ENCODE measurements at places on chromosomes 4 and X. TPM values are rescaled to one million over a fixed set of nuclear protein-coding genes. Genes with fewer than 3 reads are reported as not detected.
A peak's percentile ranks its signal among the peaks of the same experiment; 100 is the strongest.

The MAGEC2 gene
- not detected for total RNA-seq

The MGAT4D gene
- total RNA-seq, result not detected

The TMEM192 gene
- total RNA-seq, result 16.5 TPM

The C4orf50 gene
- not detected for total RNA-seq

The TMSB15A gene
- total RNA-seq, result 0.20 TPM

The CD99L2 gene
- total RNA-seq, result 11.2 TPM

DNA sequence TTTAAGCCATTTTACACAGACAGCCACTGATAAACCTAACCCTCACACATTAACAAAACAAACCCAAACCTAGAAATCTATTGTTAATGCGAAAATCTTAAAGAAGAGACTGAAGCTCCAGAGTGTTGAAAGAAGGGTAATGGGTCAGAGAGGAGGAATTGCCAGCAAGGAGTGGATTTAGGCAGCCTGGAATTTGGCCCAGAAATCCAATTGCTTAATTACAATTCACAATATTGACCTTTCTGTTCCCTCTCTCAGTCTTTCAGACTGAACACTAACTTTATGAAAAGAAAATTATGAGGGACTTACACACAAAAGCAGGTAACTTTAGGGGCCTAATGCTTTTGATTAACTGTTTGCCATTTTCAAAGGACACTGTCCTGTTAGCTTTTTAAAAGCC lies 185.2 kb upstream of the GPC4 start:
- DNase-seq, result no peak

- DNase-seq, result no peak
Observed at GRCh38 chr4:130028552-130028951, 932.6 kb downstream of the C4orf33 start.

GRCh38 chr4:8110071-8110986 lies 48.3 kb downstream of the ABLIM2 start:
- DNase-seq, result peak; percentile 95

GRCh38 chr4:20617678-20618396 lies 82.4 kb upstream of the PACRGL start:
- DNase-seq, result no peak

GRCh38 chr4:33746979-33747378 lies 2497.3 kb downstream of the ARAP2 start:
- no peak for DNase-seq

- DNase-seq, result no peak
Observed at GRCh38 chr4:109410776-109411175, 22.8 kb upstream of the SEC24B start.

GRCh38 chrX:148609515-148610327 lies 109.3 kb downstream of the AFF2 start:
- DNase-seq, result no peak

- peak; percentile 8 for DNase-seq
Observed at GRCh38 chrX:70289168-70289792, 447 bp downstream of the PDZD11 start.

GRCh38 chr4:120432301-120432860 lies 365.7 kb upstream of the MAD2L1 start:
- DNase-seq, result no peak

DNA sequence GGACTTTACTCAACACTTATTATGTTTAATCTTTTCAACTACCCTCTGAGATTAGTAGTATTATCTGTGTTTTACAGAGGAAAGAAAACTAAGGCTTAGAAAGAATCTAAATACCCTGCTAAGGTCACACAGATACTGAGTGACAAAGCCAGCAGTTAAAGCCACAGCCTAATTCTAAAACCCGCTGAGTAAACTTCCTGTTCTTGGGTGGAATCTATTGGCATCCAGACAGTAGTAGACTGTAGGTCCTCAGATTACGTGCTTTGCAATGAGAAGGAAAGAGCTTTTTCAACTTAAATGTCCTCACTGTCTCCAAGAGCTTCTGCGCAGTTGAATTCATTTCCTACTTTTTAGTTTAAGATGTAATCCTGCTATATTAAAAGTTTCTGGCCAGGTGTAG lies 126.0 kb downstream of the TENM3 start:
- no peak for DNase-seq

DNA sequence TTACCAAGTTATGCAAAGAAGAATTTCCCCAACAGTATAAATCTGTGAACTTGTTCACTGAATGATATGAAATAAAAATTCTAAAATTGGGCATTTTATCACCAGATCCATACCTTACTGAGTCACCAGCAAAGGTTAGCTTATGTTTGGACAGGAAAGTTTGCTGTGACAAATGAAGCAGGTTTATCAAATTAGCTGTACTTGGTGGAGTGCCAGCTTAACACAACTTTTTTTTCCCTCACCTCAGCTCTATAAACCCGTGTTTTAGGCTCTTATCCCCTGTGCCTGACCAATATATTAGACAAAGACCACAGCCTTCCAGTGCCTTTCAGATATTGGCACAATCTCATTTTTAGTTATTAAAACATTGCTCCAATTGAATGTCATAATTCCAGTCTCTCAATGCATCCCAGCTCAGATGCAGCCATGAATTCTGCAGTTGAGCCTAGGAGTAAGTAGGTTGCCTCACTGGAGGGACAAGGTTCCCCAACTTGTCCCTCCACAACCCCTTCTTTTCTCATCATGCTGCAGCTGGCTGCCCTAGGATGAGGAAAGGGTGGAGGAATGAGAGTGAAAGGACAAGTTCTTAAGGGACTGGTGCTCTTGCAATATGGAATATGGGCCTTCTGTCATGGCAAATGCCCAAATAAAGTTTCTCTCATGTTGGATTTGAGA lies 27.0 kb upstream of the PDGFC start:
- DNase-seq, result no peak

GRCh38 chrX:104084063-104084462 lies 8.0 kb upstream of the TMSB15C start:
- no peak for DNase-seq

DNA sequence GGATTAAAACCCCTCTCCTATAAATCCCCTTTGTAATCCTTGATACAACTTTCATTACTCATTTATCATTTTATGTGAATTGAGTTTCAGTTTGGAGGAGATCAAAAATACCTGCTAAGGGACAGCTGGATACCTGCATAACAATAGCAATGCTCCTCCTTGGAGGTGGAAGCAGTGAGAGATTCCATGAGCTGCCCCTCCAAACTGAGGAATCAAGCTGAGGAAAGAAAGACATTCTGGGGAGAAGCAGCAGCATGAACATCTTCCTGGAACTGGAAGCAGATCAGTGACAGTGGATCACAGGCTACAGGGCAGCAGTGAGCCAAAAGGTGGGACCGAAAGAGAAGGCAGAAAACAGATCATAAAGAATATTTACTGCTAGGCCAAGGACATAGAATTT lies 199.8 kb upstream of the CNKSR2 start:
- no peak for DNase-seq

DNA sequence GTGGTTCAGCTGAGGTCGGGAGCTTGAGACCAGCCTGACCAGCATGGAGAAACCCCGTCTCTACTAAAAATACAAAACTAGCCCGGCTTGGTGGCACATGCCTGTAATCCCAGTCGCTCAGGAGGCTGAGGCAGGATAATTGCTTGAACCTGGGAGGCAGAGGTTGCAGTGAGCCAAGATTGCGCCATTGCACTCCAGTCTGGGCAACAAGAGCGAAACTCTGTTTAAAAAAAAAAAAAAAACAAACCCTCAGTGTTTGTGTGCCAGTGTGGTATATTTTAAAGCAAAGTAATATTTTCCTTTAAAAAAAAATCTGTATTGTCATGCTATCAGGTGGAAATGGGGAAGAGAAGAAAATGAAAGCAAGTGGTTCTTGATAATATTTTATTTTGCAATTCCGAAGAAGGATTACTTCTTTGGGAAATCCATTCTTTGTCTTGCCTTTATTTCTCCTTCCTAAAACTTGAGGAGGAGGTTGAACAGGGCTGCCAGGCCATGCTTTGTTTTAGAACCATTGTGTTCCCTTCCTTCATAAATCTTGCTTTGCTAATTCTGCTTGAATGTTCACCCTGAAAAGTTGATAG lies 14.4 kb downstream of the ALG13 start:
- DNase-seq, result no peak

DNA sequence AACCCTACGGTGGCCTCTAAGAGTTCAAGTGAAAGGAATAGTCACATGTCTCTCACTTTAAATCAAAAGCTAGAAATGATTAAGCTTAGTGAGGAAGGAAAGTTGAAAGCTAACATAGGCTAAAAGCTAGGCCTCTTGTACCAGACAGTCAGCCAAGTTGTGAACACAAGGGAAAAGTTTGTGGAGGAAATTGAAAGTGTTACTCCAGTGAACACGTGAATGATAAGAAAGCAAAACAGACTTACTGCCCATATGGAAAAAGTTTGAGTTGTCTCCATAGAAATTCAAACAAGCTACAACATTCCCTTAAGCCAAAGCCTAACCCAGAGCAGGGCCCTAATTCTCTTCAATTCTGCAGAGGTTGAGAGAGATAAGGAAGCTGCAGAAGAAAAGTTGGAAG lies 51.5 kb upstream of the RAB9B start:
- DNase-seq, result no peak

DNA sequence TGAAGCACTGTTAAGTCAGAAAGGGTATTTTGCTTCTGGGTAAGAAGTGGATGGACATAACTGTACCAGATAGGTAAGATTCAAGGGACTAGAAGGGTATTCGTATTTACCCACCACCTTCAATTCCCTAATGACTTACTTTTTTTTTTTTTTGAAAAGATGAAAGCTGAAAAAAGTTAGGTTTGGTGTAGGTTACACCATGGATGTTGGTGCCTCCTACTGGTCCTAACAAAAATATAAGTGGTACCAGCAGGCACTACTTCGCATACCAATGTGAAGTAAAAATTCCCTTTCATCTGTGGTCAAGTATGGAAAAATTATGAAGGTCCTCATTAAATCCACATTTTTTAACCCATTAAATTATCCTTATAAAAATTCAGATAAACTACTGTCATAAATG lies 7.2 kb downstream of the ANKRD17 start:
- DNase-seq, result no peak

- peak; percentile 67 for DNase-seq
Observed at GRCh38 chr4:176592976-176593670, 199.6 kb downstream of the VEGFC start.

DNA sequence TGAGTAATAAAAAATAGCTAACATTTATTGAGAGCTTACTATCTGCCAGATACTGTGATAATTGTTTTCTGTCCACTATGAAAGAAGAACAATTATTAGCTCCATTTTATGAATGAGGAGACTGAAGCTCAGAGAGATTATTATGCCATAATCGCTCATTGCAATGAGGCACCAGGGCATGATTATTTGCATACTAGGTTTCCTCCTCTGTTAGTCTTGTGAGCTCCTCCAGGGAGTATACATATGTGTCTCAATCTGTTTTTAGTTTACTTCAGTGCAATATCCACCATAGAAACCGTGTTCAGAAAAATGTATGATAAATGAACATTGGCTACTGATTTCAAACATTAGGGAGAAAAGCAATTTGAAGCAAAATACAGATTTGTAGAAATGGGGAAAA lies 139.4 kb upstream of the OTUD4 start:
- no peak for DNase-seq

- DNase-seq, result peak; percentile 61
Observed at GRCh38 chr4:37648084-37648817, 37.9 kb downstream of the RELL1 start.
